AML-193 (cell line): ENCODE measurements at places on chromosomes 5 and 9.

- no peak for DNase-seq
Observed at GRCh38 chr5:2187156-2187555, 304.4 kb upstream of the IRX4 start.

- no peak for DNase-seq
Observed at GRCh38 chr9:131324736-131325679, 35.5 kb downstream of the PLPP7 start.

GRCh38 chr5:158698023-158698639, 401.6 kb downstream of the EBF1 start:
- no peak for DNase-seq

DNA sequence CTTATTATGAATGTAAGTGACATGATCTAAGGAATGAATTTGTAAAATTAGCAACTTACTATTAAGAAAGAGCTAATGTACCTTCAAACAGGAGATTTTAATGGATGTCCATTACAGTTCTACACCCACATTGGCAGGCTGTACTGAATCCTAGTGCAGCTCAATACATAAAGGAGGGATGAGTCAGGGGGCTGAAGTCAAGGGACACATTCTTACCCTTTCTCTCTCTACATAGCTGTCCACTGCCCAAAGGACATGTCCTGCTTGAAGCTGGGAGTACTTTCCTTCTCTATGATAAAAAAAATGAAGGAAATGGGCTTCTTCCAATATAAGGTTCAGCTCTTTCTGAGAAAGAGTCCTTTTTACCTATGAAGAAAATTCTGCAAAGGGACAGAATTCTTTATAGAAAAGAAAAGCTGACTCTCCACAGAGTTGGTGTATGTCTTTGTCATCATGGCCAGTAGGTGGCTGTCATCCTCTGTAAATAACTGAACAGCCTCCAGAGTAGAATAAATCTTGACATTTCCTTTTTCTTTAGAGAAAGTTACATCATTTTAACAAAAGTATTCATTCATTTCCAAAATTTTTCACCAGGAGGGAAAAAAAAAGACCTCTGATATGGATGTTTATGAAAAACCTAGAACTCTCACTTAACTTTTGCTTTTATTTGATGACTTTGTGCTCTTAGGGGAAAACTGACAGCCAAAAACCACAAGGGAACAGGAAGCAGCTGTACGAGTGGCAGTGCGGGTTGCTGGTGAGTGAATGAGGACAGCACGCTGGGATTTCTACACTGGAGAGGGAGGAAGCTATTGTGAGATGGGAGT, 13.1 kb upstream of the IFNA14 start:
- peak; percentile 84 for DNase-seq

DNA sequence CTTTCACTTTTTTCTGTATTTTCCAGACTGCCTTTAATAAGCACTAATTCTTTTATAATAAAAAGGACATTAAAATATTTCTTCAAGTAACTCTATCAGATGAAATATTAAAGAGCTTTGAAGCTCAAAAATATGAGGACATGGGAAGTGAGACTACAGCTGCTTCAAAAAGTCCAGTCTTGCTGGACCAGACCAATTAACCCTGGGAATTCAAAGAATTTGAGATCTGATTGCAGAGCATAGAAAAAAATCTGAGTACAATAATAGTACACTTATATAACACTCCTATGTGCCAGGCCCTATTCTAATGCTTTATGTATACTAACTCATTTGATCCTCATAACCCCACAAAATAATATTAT, 9.8 kb downstream of the TMEM245 start:
- no peak for DNase-seq
